ENCODE measurements at places on chromosomes 7 and 10.

- DNase-seq = no peak
These were observed 41.8 kb downstream of the VIPR2 start for GRCh38 chr7:159102681-159103381.

DNA sequence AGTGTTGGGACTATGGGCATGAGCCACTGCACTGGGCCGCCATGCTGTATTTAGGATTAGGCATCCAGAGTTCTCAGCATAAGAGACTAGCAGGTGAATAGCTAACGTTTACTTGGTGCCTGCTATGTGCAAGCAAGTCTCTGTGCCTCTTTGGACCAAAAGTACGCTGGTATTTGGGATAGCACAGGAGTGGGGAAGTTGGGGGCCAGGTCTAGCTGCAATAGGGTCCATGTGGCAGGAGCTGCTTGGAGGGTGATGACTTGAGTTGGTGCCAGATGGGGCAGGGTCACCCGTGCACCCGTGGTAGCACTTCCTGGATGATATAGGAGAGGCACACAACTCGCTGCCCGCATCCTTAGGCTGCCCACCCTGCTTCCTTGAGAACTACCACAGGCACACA, 22.4 kb downstream of the NACAD start:
- no peak for DNase-seq

GRCh38 chr10:101071267-101071884, 9.6 kb downstream of the KAZALD1 start:
- no peak for DNase-seq

GRCh38 chr10:7070950-7071349, 339.9 kb downstream of the SFMBT2 start:
- DNase-seq = no peak

- DNase-seq = no peak
These were observed 135.9 kb upstream of the ASAH2 start for GRCh38 chr10:50387007-50387731.

GRCh38 chr10:52400562-52400961, 86.5 kb downstream of the DKK1 start:
- no peak for DNase-seq

DNA sequence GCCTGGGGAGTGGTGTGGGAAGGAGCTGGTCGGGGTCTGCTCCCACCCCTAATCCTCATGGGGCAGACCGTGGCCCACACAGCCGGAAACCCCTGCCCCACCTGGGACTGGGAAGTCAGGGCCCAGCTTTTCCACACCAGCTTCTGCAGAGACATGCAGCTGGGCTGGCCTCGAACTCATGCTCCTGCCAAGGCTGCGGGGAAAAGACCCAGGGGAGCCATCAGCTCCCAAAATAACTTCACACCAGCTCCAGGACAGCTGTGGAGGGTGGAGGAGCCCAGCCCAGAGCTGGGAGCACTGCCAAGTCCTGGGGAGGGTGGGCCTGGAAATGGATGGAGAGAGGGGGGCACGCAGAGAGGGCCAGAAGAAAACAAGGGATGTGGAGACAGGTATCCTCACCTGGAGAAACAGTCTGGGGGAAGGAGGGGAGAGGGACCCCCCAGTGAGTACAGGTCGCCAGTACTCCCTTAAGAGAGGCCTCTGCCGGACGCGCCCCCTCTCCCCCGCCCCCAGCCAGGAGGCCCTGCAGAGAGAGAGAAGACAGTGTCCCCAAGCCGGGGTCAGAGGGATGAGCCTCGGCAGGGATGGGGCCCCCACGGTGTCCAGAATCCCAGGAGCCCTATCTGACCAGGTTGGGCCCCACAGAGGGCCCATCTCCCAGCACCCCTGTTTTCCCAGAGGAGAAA, 11.5 kb upstream of the GRIFIN start:
- DNase-seq = no peak

DNA sequence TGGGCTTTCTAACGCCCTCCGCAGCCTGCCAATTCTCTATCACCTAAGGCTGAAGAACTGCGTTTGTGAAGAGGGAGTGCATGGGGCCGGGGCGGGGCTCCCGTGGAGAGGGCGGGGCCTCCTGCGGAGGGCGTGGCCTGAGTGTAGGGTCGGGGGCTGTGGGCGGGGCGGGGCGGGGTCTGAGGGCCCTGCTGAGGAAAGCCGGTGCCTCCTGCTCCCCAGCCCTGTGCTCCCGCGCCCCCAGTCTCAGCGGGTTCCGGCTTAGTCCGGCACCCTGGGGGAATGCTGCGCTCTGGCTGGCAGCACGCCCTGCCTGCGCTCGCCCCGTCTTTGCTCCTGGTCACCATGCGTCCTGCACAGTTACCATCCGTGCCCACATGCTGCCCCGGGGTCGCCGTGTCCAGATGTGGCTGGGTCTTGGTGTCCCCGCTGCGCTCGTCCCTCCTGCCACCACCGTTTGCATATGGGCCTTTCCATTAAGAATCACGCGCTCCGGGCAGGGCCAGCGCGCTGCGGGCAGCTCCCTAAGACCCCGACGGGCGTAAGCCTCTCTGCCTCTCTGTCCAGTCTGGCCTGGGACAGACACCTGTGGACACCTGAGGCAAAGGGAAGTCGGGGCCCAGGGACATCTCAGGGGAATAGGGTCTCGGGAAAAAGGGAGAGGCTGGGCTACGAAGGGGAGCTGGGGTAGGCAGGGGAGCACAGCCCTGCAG, 144.0 kb upstream of the RET start:
- DNase-seq = no peak

DNA sequence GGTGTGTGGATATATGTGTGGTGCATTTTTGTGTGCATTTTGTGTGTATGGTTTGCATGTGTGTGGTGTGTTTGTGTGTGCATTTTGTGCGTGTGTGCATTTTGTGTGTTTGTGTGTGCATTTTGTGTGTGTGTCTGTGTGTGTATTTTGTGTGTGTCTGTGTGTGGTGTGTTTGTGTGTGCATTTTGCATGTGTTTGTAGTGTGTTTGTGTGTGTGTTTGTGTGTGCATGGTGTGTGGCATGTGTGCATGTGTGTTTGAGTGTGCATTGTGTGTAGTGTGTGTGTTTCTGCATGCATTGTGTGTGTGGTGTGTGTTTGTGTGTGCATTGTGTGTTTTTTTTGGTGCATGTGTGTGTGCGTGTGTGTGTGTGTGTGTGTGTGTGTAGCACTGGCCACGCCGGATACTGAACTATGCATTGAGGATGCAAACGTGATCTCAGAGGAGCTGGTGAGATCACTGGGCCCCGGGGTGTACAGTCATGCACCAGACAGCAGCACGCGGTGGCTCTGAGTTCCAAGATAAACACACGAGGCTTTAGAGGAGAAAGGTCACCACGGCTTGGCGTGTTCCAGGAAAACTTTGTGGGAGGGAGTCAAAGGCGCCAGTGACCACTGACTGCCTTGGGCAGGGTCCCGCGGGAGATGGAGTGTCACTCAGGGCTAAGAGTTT, 106.6 kb upstream of the SHH start:
- DNase-seq = no peak

DNA sequence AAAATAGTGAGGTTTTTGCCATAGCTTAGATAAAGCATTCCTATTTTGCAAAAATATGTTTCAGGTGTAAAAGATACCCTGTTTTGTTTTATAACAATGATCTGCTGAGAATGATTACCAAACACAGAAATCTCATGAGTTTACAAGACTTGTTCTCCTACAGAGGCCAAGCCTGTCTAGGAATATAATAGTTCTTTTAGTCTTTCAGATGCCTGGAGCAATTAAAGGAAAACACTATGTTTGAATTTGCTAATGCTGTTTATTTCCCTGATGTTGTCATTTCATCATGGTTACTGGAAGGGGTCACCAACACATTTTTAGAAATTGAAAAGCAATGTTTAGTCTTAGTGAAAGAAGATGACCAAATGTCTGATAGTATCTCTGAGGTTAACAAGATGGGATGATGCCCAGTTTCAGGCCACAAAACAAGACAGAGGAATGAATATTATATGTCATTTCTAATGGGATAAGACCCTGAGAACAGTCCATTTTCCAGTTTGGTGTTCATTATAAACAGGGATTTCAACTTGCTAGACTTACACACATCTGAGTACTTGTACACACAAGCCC, 559.9 kb downstream of the INHBA start:
- no peak for DNase-seq

DNA sequence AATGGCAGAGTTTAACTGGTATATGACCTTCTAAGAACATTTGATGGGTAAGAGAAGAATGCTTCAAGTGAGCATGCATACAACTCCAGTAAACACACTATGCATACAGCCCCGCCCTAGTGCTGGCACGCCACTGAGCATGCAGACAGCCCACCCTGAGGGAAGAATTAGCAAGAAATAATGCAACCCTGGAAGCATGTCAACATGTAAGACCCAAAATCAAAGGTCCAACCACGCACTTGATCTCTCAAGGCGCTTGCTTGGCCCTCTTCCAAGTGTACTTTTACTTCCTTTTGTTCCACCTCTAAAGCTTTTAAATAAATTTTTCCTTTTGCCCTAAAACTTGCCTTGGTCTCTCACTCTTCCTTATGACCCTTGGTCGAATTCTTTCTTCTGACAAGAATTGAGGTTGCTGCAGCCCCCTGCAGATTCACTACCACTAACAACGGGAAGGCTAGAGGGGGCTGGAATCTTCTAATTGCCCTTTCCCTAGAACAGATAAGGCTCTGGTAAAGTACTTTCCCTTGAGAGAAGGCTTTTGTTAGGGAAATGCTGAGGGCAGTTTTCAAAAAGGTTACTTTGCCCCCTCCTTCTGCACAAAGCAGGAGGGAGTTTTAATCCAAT, 3.4 kb downstream of the FAM24B start:
- no peak for DNase-seq

- no peak for DNase-seq
These were observed 37.3 kb upstream of the HABP2 start for GRCh38 chr10:113515601-113516000.

GRCh38 chr7:49839863-49840645, 66.6 kb downstream of the VWC2 start:
- no peak for DNase-seq

DNA sequence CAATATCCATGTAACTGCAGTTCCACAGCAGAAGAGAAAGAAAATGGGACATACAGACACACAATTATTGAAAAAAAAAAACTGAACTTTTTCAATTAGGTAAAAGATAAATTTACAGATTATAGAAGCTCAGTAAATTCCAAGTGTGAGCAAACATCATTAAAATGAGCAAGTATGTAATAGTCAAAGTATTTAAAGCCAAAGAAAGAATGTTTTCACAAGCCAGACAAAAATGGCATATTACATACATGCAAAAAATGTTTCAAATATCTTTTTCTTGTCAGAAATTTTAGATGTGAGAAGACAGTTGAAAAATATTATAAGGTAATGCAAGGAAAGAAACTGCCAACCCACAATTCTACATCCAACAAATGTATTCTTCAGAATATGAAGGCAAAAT, 150.2 kb upstream of the AKR1E2 start:
- DNase-seq = no peak

DNA sequence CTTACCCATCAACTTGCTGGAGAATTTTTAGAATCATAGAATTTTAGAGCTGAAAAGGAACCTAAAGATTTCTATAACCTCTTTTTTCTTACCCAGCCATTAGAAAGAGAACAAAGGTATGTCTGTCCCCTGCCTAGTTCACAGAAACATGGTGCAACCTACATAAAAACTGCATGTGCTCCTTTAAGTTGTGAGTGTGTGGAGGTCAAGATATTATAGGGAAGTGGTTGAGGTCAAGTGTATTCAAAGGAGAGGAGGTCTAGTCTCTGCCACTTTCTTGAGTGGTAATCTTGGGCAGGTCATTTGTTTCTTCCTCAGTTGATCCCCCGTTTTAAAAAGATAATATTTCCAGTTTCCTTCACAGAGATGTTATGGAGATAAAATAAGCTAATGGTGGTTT, 6.4 kb downstream of the UBTD1 start:
- no peak for DNase-seq

GRCh38 chr10:129491123-129491734, 24.2 kb downstream of the MGMT start:
- no peak for DNase-seq

- no peak for DNase-seq
These were observed 113.1 kb upstream of the PDLIM1 start for GRCh38 chr10:95403700-95404461.

DNA sequence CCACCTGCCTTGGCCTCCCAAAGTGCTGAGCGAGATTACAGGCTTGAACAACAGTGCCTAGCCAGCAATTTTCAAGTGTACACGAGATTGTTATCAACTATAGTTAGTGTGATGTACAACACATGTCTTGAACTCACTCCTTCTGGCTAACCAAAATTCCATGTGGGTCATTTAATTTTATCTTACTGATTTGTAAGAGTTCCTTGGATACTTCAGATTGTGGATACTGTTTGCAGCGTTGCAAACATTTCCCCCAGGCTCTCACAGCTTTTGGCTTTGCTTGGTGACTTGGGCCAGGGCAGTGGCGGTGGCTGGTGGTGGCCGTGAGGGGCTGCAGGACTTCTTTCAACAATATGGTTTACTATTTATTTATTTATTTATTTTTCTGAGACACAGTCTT, 8.5 kb upstream of the TMEM270 start:
- DNase-seq = no peak

DNA sequence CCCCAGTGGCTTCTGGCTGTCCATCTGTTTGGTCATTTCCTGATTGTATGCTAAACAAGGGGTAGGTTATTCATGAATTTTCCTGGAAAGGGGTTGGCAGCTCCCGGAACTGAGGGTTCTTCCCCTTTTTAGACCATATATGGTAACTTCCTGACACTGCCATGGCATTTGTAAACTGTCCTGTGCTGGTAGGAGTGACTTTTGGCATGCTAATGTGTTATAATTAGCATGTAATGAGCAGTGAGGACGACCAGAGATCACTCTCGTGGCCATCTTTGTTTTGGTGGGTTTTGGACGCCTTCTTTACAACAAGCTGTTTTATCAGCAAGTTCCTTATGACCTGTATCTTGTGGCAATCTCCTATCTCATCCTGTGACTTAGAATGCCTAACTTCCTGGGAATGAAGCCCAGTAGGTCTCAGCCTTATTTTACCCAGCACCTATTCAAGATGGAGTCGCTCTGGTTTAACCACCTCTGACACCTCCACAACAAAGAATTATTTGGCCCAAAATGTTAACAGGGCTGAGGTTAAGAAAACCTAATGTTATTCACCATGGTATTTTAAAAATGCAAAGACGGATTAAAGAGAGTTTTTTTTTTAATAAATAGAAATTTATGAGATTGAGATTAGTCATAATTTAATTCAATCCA, 2.4 kb upstream of the PTN start:
- DNase-seq = no peak

DNA sequence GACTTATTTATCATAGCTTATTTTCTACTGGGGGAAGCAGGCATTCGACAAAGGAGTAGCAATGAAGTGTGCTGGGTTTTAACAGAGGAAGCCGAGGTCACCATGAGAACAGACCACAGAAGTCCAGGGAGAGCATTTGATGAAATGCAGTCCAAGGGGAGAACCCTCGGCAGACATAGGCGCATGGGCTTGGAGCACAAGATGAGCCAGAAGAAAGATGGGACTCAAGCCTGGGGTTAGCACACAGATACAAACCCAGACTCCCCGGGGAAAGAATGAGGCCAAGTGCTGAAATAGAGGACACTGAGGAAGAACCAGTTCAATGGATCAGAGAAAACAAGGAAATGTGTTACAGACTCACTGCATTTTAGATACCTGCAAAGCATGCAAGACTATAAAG, 209.5 kb downstream of the FAM107B start:
- no peak for DNase-seq
